Activated T-cell treated with anti-CD3 and anti-CD28 coated beads, Interleukin-2, amount 50 U/mL, for 4 hours (primary cell): ENCODE measurements at places on chromosomes 1 and 21. TPM values are rescaled to one million over a fixed set of nuclear protein-coding genes. Genes with fewer than 3 reads are reported as not detected.

Gene IGSF3
- total RNA-seq, result 7.6 TPM

Gene LCE2B
- not detected for total RNA-seq

Gene C1QB
- 0.45 TPM for total RNA-seq

Gene CELSR2
- 2.2 TPM for total RNA-seq

Gene NUF2
- total RNA-seq, result 6.4 TPM

Gene FMO2
- 0.27 TPM for total RNA-seq

Gene CD2
- 374 TPM for total RNA-seq

Gene C1orf116
- 0.11 TPM for total RNA-seq

Gene PDPN
- total RNA-seq, result 0.46 TPM

Gene RNF186
- total RNA-seq, result not detected

Gene LCE3D
- not detected for total RNA-seq

Gene ADAMTS5
- total RNA-seq, result not detected

Gene TNFSF18
- total RNA-seq, result not detected

Gene TAL1
- 0.11 TPM for total RNA-seq

Gene GBP1
- 45.6 TPM for total RNA-seq

Gene TCHH
- 0.03 TPM for total RNA-seq

Gene C4BPA
- total RNA-seq, result 0.16 TPM

Gene GPA33
- 0.45 TPM for total RNA-seq

Gene PTGS2
- total RNA-seq, result 2.0 TPM

Gene NAXE
- total RNA-seq, result 102 TPM

Gene SPRR2A
- not detected for total RNA-seq

Gene FAM72D
- 1.5 TPM for total RNA-seq

Gene GPR37L1
- total RNA-seq, result not detected

Gene LRRC7
- total RNA-seq, result 0.27 TPM

Gene HEYL
- 0.08 TPM for total RNA-seq

Gene PLA2G5
- total RNA-seq, result not detected

Gene TBX19
- total RNA-seq, result 0.57 TPM

Gene MAB21L3
- not detected for total RNA-seq

Gene TSPEAR
- not detected for total RNA-seq
